ENCODE measurements at places on chromosomes 6 and 20.

GRCh38 chr6:163474581-163474980 is 60.1 kb downstream of the QKI start:
- DNase-seq = no peak

GRCh38 chr20:53902968-53903651 is 167.3 kb downstream of the BCAS1 start:
- no peak for DNase-seq

GRCh38 chr20:63080411-63080810 is 73.6 kb upstream of the BHLHE23 start:
- no peak for DNase-seq

- DNase-seq = no peak
Measured at GRCh38 chr6:37528541-37528940, 28.8 kb upstream of the CCDC167 start.

DNA sequence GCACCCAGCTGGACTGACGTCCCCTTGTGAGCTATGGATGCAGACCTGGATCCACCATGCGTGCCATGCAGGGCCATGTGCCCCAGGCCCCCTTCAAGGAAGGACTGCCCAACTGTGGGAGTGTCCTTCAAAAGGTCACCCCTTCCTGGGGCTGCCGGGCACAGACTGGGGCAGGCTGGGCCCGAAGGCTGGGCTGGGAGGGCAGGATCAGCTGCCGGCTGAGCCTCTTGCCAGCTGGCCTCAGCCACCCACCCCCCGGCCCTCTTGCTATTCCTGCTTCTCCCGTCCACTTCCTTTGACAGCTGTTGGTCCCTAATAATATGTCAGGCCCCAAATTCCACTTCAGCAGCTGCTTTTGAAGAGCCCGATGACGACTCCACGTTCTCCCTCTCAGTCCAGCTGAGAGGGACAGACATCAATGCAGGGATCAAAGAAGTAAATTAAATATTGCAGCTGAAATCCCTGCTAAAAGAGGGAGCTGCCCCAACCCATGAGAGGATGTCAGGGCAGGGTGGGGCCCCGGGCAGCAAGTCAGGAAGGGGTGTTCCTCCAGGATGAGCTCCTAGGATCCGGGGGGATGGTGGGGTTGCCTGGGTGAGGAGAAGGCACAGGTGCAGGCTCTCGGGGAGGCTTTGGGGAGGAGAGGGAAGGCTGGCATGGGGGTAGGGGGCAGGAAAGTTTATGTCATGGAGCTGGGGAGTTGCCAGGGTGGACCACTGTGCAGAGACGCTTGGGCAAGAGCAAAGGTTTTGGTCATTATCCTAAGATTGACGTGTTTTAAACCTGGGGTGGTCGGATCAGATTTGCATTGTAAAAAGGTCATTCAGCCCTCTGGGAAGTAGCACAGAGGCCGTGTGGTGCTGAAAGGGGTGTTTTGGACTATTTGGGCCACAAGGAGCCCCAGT is 185.0 kb downstream of the ANKRD60 start:
- no peak for DNase-seq

DNA sequence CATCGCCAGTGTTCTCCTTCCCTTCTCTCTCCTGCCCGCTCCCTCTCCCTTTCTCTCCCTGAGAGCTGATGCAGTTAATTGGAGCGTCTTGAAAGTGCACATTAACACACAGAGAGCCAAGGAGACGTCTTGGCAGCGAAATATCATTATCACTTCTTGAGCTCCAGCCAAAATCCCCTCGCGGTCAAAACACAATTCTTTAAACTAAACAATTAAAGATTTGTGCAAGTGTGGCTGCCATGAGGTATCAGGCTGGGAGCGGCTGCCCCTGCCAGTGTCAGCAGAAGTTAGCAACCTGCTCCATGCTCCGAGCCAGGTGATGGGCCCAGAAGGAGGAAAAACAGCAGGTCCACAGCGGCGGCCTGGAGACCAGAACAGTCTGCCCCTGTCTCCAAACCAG is 100.9 kb upstream of the FOXP4 start:
- no peak for DNase-seq
